CD4-positive, alpha-beta T cell (primary cell): ENCODE measurements at places on chromosomes 4 and X. TPM values are rescaled to one million over a fixed set of nuclear protein-coding genes. Genes with fewer than 3 reads are reported as not detected.
A peak's percentile ranks its signal among the peaks of the same experiment; 100 is the strongest.

- peak; percentile 30 for DNase-seq
- peak overlapping the region; percentile 72 for H3K4me3 ChIP-seq
- no peak overlapping the region for H3K27ac ChIP-seq
- H3K4me1 ChIP-seq = peaks cover 14% of the 10 kb centered on the region
- no peaks in the 10 kb centered on the region for H3K36me3 ChIP-seq
- H3K27me3 ChIP-seq = peaks cover 7% of the 10 kb centered on the region
Measured at GRCh38 chr4:185143601-185143969, 519 bp downstream of the SLC25A4 start.

GRCh38 chr4:123866796-123867195, 470.2 kb downstream of the SPRY1 start:
- no peak for DNase-seq
- no peak overlapping the region for H3K4me3 ChIP-seq
- no peaks in the 10 kb centered on the region for H3K27me3 ChIP-seq
- no peak overlapping the region for H3K27ac ChIP-seq
- H3K4me1 ChIP-seq = no peaks in the 10 kb centered on the region

GRCh38 chr4:139808808-139809756, 143.5 kb downstream of the MGST2 start:
- no peak overlapping the region for H3K4me3 ChIP-seq
- H3K27ac ChIP-seq = no peak overlapping the region
- H3K27me3 ChIP-seq = peaks cover 3% of the 10 kb centered on the region
- no peaks in the 10 kb centered on the region for H3K36me3 ChIP-seq
- DNase-seq = no peak

GRCh38 chr4:1327526-1328266, 19.3 kb upstream of the UVSSA start:
- DNase-seq = no peak
- H3K27me3 ChIP-seq = no peaks in the 10 kb centered on the region
- H3K4me1 ChIP-seq = peaks cover 70% of the 10 kb centered on the region
- no peak overlapping the region for H3K27ac ChIP-seq
- H3K36me3 ChIP-seq = peaks cover 65% of the 10 kb centered on the region

DNA sequence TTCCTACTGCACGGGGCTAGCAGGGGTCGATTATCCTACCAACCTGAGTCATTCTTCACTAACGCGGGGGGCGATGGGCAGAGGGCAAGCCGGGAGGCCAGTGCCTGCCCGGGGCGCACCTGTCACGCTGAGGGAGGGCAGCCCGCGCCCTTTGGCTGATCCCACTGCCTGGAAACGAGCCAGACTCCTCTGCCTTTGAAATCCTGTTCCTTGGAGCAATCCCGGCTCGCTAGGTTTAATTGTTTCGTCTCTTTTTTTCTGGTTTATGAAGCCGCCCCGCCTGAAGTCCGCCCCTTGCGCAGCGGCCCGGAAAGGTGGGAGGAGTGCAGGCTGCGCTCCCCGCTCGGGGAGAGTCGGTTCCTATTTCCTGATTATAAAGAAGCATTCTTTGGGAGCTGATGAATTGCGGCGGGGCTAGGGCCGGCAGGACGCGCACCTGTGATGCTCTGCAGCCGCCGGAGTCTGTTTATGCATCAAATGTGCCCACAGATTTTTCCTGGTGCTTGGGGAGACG, 484.2 kb downstream of the BCOR start:
- H3K4me3 ChIP-seq = peak overlapping the region; percentile 45
- H3K27me3 ChIP-seq = no peaks in the 10 kb centered on the region
- no peaks in the 10 kb centered on the region for H3K36me3 ChIP-seq

GRCh38 chr4:94548571-94548970, 96.8 kb downstream of the PDLIM5 start:
- H3K27me3 ChIP-seq = no peaks in the 10 kb centered on the region
- no peak overlapping the region for H3K4me3 ChIP-seq
- no peak for DNase-seq
- H3K4me1 ChIP-seq = no peaks in the 10 kb centered on the region

ELOVL6 gene
- total RNA-seq = 1.6 TPM

MAGEA6 gene
- not detected for total RNA-seq

TCEAL5 gene
- not detected for total RNA-seq

ABCG2 gene
- total RNA-seq = not detected

UNC5C gene
- not detected for total RNA-seq

CHST7 gene
- total RNA-seq = 4.0 TPM

MTCP1 gene
- total RNA-seq = 18.9 TPM
